ENCODE measurements at places on chromosomes 7 and 10. TPM values are rescaled to one million over a fixed set of nuclear protein-coding genes. Genes with fewer than 3 reads are reported as not detected.

Gene VGF
- total RNA-seq: 12.8 TPM

Gene BHLHA15
- total RNA-seq: 6.0 TPM

GRCh38 chr10:11439523-11440053 lies 171.9 kb downstream of the USP6NL start:
- no peak for DNase-seq
- no peak overlapping the region for H3K27ac ChIP-seq
- no peaks in the 10 kb centered on the region for H3K4me1 ChIP-seq
- no peak overlapping the region for H3K4me3 ChIP-seq
- peaks cover 47% of the 10 kb centered on the region for H3K27me3 ChIP-seq

- H3K27ac ChIP-seq: no peak overlapping the region
- no peaks in the 10 kb centered on the region for H3K27me3 ChIP-seq
- H3K4me1 ChIP-seq: peaks cover 6% of the 10 kb centered on the region
- no peaks in the 10 kb centered on the region for H3K36me3 ChIP-seq
Measured at GRCh38 chr10:105872665-105873064, 1231.6 kb downstream of the SORCS3 start.

Measured in MCF 10A (cell line).